ENCODE measurements at places on chromosomes 3 and 15.

DNA sequence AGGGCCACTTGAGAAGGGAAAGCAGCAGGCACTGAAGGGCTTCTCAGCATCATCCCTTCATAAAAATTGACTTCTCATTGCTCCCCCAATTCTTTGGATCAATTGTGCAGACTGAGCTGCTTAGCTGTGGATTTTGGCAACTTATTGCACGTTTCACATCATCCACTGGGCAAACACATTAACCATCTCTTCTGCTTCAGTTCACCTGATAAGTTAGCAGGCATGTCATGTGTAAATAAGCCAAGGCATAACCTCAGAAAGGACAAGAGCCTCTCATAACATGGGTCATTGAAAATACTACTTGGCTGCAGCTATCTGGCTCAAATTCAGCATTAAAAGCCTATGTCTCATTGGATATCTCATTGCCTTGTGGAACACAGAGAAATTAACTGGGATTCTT, 366.5 kb downstream of the LRRC3B start:
- no peak for DNase-seq

GRCh38 chr3:30438126-30438525, 168.3 kb upstream of the TGFBR2 start:
- no peak for DNase-seq

DNA sequence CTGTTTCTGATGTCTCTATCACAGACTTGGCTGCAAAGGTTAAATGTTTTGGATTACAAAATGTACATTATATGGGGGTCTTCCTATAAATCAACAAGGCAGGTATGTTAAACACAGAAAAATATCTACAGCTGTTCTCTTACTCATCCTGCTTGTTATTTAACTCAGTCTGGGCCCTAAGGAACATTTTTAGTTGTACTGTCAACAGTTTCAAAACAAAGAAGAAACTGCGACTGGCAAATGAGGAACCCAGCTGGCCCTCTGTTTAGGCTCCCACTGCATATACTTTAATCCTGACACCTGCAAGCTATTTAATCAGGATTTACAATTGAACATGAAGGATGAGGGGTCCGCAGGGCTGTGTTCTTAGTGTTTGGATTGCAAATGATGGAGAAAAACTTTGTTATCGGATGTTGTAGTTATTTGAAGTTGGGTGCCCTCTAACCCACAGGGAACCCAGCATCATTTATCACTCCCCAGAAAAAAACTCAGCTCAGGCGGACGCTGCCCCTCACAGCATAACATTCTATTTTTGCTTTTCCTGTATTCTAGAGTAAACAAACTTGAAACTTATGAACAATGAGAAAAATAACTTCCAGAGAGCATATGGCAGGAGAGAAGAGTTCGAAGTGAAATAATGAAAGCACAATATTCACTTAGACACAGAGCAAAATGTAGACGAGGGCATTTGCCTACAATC, 91.2 kb downstream of the POLR2M start:
- no peak for DNase-seq

- no peak for DNase-seq
Measured at GRCh38 chr3:127304121-127304744, 16.4 kb upstream of the PRR20G start.

DNA sequence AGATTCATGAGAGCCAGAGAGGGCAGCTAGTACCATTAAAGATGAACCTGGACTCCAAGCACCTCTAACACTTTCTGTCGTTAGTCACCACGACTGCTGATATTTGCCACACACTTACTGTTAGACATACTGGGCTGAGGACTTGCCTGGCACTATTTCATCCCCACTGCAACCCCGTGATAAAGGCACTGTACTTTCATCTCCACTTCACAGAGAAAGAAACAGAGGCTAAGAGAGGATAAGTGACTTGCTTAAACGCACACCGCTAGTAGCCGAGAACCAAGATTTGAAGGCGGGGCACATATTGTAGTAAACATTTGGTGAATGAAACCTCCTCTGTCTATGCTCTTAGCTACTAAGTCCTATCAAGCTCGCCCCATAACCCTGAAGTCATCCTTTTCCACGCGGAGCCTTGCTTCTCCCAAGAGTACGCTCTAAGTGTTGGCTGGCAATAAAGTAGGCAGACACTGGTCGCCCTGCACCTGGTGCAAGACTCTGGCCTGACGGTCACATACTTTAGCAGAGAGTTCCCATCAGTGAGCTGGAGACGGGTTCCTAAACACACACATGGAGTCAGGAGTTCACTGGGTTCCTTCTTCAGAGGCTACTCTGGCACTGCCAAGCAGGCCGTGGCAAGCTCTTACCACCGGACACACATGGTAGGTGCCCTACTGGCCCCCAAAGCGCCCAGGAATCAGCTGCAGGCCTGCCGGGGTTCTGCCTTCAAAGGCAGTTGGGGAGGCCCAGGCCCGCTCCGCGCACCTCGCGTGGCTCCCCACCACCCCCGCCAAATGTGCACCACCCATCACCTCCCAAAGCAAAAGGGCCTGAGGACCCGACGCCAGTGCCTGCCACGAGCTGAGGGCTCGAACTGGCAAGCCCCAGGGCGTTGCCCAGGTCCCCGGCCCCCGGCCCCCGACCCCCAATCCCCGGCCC, 951 bp downstream of the POMGNT2 start:
- no peak for DNase-seq

DNA sequence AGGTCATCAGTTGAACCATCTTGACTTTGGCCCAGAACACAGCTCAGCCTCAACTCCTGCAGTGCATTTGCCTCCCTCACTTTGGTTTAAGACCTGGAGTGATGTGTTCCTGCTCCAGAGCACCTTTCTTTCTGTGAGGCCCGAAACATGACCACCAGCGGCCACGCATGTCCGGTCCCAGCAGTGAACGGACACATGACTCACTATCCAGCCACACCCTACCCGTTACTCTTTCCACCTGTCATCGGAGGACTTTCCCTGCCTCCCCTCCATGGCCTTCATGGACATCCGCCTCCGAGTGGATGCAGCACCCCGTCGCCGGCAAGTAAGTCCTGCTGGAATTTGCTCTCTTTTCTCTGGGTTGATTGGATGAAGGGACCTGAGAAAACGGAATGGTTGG, 253.8 kb upstream of the RARB start:
- DNase-seq: no peak

GRCh38 chr3:117409701-117410459, 700.3 kb downstream of the TUSC7 start:
- DNase-seq: no peak

- DNase-seq: no peak
Measured at GRCh38 chr3:78647726-78648125, 1120.1 kb downstream of the ROBO1 start.

DNA sequence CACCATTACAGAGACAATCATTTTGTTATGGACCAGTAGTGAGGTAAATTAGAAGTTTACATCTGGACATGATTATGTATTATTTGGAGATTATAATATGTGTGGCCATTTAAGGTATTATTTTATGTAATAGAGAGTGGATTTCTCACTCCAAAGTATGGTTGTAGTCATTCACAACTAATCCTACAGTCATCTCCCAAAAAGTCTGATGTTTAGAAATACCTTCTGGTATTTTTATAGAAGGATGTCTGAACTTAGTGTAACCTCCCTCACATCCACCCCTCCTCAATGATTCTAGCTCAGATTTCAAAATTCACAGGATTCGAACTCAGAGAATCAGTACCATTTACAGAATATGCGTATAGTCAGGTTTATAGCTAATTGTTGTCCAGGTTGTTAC, 346.6 kb upstream of the MEIS2 start:
- DNase-seq: no peak

DNA sequence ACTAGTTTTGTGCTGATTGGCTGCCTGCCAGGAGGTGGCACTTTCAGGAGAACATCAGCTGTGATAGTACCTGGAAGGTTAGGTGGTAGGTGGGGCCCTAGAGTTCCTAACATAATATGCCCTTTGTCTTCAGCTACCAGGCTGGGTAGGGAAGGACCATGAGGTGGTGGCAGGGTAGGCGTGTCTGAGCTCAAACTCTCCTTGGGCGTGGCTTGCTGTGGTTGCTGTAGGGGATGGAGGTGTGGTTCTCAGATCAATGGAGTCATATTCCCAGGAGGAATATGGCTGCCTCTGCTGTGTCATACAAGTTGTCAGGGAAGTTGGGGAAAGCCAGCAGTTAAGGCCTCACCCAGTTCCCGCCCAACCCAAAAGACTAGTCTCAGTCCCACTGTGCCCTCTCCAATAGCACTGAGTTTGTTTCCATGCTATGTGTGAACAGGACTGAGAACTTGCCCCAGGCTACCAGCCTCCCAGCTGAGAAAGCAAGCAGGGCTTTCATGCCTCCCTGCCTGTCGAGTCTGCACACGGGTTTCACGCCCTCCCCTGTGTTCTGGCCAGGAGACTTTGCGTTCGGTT, 107.7 kb downstream of the CHCHD4 start:
- no peak for DNase-seq

DNA sequence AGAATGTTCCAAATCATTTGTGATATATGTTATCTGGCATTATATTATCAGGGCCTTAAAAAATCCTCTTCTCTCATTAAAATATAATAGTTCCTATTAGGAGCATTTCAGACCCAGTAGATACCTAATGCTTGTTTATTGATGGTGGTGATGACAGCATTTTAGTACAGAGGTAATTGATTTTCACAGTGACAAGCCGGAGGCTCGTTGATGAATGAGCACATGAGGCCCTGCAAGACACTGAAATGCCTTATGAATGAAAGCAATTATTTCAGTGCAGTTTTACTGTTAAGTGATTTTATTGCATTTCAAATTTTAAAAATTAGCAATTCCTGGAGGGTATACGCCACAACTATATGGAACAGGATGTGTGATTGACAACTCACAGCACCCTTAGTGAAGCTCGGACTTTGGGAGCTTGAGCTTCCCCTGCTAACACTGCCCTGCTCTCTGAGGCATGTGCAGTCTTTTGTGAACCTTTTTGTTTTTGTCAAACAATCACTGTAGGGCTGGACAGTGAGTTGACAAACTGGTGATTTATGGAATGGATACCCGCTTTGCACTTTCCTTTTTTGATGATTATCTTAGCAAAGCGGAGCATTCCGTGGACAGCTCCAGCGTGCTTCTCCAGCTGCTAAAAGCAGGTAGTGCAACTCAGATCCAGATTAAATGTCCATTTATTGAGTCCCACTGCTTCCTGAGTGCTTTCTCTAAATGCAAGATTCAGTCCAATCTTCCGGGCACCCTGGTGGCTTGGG, 187.0 kb upstream of the ATP10A start:
- DNase-seq: no peak

DNA sequence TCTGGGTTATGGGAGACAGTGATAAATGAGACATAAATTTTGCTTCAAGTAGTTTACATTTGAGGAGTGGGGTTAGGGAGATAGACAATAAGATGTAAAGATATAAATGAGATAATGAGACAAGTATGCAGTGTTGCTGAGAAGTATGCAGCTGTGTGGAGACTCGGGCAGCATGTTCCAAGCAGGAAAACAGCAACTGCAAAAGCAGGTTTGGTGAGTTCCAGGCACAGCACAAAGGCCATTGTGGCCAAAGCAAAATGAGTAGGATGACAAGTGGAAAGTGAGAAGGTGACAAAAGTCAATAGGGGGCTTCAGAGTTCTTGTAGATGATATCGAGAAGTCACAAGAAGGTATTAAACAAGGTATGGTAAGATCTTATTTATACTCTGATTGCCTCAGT, 259.1 kb upstream of the PEX5L start:
- DNase-seq: no peak

DNA sequence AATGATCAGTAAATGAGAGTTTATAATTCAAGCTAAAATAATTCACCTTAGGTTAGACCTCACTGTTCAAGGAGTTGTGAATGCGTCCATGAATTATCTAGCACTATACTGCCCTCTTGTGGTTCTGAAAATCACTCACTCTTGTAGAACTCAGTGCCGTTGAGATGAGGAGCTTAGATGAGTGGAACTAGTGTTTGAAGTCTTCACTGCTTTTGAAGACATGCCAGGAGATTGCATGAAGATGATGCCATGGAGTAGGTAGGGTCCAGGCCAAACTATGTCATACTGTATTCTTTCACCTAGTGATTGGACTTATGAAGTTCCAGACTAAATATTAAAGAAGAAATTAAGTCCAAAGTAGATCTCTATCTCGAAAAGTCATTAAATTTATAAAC, 28.8 kb downstream of the LYSMD4 start:
- no peak for DNase-seq

DNA sequence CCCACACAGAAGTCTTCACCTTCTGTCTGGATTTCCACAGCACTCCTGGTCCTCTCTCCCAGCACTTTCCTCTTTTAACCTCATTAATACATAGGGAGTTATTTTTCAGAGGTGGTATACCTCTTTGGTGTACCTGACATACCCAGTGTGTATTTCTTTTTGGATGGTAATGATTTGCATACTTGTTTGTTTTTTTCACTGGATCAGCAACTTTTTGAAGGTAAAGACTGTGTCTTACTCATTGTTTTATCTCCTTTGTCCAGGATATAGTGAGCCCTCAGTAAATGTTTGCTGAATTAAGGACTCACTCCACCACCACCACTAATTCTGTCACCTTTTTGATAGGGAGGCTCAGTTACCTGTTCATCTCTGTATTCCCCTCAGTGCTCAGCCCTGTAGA, 52.1 kb downstream of the SACM1L start:
- DNase-seq: no peak

DNA sequence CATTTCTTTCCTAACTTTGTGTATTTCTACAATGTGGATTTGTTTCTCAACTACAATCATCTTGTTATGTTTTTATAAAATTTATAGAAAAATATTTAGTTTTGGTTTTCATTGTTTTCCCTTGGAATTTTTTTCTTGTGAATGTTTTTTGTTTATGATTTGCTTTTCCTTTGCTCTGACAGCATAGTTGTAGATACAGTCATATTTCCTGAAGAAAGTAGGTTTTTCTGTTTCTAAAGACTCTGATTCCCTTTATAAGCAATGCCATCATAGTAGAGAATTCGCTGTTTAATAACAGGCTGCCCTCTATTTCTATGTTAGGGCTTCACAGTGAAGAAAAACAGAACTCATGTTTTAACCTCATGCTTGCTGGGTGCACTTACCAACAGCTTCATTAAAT, 482.3 kb downstream of the ZBBX start:
- no peak for DNase-seq

DNA sequence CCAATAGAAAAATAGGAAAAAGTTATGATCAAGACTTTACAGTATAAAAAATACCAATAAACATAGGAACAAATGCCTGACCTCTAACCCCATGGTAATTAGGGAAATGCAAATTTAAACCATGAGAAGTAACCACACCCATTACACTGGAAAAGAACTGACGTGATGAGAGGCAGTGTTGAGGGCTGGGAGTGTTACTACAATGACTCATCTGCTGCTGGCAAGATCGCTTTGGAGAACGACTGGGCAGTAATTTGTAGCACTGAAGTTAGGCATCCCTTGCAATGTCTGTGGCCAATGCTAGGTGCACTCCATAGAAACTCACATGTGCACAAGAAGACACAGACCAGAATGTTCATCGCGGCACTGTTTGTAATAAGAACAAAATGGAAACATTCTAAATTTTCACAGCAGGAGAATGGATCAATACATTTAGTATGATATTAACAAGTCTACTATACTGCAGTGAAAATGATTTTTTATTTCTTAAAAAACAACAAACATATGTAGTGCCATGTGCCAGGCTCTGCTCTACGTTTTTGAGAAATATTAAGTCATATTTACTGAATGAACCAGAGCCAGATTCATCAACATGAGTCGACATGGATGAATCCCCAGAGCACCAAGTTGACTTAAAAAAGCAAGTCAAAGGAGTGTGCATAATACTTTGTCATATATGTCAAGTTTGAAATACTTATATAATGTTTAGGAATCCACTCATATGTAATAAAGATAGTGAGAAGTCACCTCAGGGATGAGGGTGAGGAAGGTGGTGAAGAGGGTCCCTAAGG, 37.6 kb upstream of the EPHB3 start:
- DNase-seq: no peak

Data from activated naive CD4-positive, alpha-beta T cell (primary cell).